ENCODE measurements at places on chromosomes 4 and X.

- DNase-seq, result peak; percentile 55
These were observed 38.1 kb upstream of the ARSH start for GRCh38 chrX:2967998-2968909.

- no peak for DNase-seq
These were observed 1603.2 kb upstream of the PABPC4L start for GRCh38 chr4:135804785-135805184.

- no peak for DNase-seq
These were observed 90.6 kb downstream of the ZNF518B start for GRCh38 chr4:10366628-10367027.

DNA sequence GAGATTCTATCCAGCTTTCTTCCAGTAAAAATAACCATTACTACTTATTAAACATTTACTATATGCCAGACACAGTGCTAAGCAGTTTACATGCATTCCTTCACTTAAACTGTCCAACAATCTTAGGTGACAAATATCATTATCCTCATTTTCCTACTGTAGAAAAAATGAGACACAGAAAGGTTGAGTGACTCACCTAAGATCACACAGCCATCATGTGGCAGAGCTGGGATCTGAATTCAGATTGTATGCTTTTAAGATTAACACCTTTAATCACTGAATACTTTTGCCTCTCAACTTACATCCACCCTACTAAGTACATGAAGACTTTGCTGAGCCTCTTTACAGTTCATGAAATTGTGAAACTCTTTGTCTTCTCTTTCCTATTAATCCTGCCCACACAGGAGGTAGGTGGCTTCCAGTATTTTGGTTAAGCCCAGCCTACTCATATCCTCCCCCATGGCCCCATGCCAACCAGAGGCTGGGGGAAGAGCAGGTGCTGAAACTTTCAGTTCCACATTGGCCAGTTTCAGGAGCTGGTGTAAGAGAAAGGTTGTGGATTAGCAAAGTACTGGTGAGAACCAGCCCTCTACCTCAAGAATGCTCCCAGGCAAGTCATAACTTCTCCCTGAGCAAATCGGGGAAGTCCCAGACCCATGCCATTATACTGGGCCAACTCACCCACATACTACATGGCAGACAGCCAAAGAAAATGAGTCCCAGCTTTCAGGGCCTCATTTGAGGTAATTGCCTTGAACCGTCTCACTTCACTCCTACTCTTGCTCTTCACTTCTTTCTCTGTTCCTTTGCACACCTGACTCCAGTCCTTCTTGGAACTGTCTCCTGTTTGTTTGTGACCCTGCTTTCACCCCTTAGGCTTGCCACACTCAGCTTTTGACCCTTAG lies 211.1 kb downstream of the GUCY2F start:
- no peak for DNase-seq

Data from dermis microvascular lymphatic vessel endothelial cell (primary cell).